ENCODE measurements at places on chromosomes 3 and 15.

GRCh38 chr15:70583006-70583405 lies 180.4 kb downstream of the UACA start:
- H3K27ac ChIP-seq, result no peak overlapping the region
- H3K4me1 ChIP-seq, result no peaks in the 10 kb centered on the region
- H3K27me3 ChIP-seq, result no peaks in the 10 kb centered on the region
- DNase-seq, result no peak
- no peak overlapping the region for H3K4me3 ChIP-seq

DNA sequence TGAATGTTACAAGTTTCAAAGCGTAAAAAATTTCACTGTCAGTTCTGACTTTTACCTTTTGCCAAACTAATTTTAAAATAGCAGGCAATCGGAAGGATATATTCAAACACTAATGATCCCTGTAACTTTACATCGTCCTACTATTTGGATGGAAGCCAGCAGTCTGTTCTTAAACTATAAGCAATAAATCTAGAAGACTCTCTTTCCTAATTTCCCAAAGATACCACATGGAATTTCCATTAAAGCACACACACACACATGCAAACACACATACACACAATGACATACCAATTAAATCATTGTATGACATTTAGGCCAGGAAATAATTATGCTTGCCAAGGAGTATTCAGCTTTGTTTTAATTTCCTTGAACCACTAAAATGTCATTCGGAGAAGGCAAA lies 32.0 kb downstream of the IL17RD start:
- no peaks in the 10 kb centered on the region for H3K4me1 ChIP-seq
- H3K27me3 ChIP-seq, result no peaks in the 10 kb centered on the region
- H3K36me3 ChIP-seq, result no peaks in the 10 kb centered on the region
- no peak for DNase-seq

- H3K27me3 ChIP-seq, result no peaks in the 10 kb centered on the region
- no peak overlapping the region for H3K27ac ChIP-seq
- no peaks in the 10 kb centered on the region for H3K4me1 ChIP-seq
- H3K4me3 ChIP-seq, result no peak overlapping the region
- H3K36me3 ChIP-seq, result no peaks in the 10 kb centered on the region
These were observed 28.6 kb upstream of the OR5K1 start for GRCh38 chr3:98434412-98434811.

- peak; percentile 35 for DNase-seq
- peak within 1 kb of the TSS; percentile 24 for H3K4me3 ChIP-seq
- H3K27me3 ChIP-seq, result peaks cover 37% of the 10 kb centered on the region
- H3K4me1 ChIP-seq, result peaks cover 15% of the 10 kb centered on the region
- no peak within 1 kb of the TSS for H3K27ac ChIP-seq
These were observed at the start of gene SLC30A4 for GRCh38 chr15:45522328-45523165. TSS of gene SLC30A4 (minus strand) at chr15:45522755. CDS start at chr15:45522354, 401 bp downstream.

DNA sequence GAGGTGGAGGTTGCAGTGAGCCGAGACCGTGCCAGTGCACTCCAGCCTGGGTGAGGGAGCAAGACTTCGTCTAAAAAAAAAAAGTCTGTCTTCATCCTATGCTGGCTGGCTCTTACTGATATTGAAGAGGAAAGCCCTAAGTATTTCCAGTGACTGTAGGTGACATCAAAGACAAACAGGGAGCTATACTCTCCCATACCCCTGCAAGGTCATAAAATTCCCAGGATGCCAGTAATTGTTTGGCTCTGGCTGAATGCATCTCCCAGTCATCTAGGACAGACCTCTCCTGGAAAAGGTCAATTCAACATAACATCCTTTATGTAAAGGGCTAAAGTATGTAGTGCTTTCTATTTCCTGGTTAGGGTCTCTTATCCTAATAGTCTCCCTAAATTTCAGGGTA lies 8.0 kb downstream of the ZBBX start:
- no peak overlapping the region for H3K27ac ChIP-seq
- no peaks in the 10 kb centered on the region for H3K4me1 ChIP-seq
- no peak overlapping the region for H3K4me3 ChIP-seq
- no peaks in the 10 kb centered on the region for H3K36me3 ChIP-seq
- no peaks in the 10 kb centered on the region for H3K27me3 ChIP-seq

DNA sequence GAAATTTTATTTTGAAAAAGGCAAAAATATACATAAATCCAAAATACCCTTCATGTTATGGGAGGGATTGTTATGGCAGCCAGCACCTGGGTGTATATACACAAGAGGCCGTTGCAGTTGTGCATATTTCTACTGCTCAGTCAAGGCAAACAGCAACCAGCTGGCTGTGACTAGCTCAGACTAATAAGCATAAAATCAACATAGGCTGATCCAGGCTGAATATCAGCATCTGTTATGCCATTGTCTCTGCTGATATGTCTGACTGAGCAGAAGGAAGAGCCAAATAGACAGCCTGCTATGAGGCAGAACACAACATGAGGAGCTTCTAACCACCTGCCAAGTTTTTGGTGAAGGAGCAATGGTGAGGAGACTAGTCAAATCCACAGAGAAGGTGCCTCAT lies 457.5 kb upstream of the ALCAM start:
- H3K4me1 ChIP-seq, result no peaks in the 10 kb centered on the region
- H3K36me3 ChIP-seq, result no peaks in the 10 kb centered on the region
- no peaks in the 10 kb centered on the region for H3K27me3 ChIP-seq

DNA sequence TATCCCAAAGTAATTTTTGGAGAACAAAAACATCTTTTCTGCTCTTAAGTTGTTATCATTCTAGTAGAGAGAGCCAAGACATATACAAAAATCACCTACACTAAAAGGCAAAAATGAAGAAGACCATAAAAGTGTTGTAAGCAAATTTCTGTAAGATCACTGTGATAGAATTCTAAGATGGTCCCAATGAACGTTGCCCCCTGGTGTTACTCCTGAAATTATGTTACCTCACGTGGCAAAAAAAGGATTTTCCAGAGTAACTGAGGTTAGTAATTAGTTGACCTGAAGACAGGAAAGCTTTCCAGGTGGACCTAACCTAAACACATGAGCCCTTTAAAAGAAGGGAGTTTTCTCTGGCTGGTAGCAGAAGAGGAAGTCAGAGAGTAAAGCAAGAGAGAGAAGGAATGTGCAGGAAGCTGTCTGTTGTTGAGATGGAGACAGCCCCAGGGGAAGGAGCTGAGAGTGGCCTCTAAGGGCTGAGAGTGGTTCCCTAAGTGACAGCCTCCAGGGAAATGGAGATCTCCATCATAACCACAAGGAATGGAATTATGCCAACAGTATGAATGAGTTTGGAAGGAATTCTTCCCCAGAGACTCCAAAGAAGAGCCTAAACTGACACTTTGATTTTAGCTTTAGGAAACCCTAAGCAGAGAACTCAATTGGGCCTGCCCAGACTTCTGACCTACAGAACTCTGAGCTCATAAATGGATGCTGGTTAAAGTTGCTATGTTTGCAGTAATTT lies 205.9 kb downstream of the CD47 start:
- H3K36me3 ChIP-seq, result no peaks in the 10 kb centered on the region
- H3K27ac ChIP-seq, result no peak overlapping the region
- H3K4me1 ChIP-seq, result no peaks in the 10 kb centered on the region
- DNase-seq, result no peak
- H3K27me3 ChIP-seq, result no peaks in the 10 kb centered on the region

DNA sequence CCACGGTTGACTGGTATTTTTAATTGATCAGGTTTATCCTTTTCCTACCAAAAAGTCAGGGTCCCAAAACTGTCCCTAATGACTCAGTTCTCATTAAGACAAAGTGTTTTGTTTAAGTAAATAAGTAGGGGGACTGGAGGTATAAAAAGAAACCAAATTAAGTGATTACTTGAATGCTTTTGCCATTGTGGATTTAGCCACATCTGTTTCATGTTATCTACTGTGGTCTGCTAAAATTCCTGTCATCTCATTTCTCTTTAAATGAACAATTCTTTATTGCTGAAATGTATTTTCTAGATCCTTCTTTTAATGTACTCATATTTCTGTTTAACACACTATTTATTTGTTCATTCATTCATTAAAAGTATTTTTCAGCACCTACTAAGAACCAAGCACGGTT lies 625.9 kb upstream of the ADAMTS9 start:
- no peak overlapping the region for H3K27ac ChIP-seq
- H3K4me3 ChIP-seq, result no peak overlapping the region
- no peaks in the 10 kb centered on the region for H3K27me3 ChIP-seq
- DNase-seq, result no peak
- no peaks in the 10 kb centered on the region for H3K36me3 ChIP-seq

DNA sequence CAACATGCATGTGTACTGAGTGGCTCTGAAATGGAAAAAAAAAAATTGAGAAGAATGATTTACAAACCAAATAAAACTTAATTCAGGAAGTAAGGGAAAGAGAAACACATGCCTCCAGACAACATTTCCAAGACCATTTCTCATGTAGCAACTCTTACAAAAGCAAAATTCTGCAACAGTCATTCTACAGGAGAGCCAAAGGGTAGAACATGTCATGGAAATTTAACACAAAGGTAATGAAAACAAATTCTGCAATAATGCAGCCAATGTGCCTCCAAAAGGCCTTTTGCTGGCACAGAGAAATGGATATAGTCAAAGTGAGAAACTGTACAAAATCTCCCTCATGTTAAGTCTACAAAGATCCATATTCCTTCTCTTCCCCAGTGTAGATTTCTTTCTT lies 4.0 kb downstream of the PEX11A start:
- DNase-seq, result no peak
- H3K27ac ChIP-seq, result no peak overlapping the region
- H3K4me3 ChIP-seq, result no peak overlapping the region
- no peaks in the 10 kb centered on the region for H3K36me3 ChIP-seq
- no peaks in the 10 kb centered on the region for H3K4me1 ChIP-seq
- H3K27me3 ChIP-seq, result no peaks in the 10 kb centered on the region

DNA sequence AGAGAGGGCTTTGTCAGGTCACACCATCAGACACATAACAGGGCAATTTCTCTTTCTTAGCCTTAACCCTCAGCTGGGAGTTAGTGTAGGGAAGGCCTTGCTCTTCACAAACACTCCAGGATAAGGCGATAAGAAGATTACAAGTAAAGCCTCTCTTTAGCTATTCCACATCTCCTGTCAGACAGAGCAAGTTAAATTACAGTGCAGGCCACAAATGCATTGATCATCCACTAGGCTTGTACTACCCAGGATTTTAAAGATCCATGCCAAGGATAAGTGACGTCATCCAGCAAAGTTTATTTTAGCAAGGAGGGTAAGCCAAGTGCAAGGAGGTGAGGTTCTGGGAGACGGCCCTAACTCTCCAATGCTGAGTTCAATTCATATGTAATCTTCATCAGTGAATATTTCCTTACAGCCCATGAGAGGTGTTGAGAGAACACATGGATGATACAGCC lies 890.6 kb upstream of the NR2F2 start:
- H3K36me3 ChIP-seq, result no peaks in the 10 kb centered on the region
- H3K27me3 ChIP-seq, result peaks cover 37% of the 10 kb centered on the region
- no peak overlapping the region for H3K4me3 ChIP-seq
- no peak overlapping the region for H3K27ac ChIP-seq
- no peak for DNase-seq

DNA sequence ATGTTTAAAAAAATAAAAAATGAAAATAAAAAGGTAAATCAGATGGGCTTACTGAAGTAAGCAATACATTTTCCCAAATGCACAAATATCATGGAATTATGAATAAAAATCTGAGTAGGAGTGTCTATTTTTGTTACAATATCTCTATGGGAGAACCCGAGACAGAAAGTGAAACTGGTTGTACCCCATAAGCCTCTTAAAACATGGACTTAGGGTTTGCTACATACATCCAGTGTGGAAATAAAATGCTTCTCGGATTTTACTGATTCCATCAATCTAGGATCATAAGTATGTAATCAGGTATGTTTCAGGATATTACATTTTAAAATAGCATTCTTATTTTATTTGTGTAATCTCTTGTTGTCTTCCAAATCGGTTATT lies 177.8 kb upstream of the CDIN1 start:
- H3K4me1 ChIP-seq, result no peaks in the 10 kb centered on the region
- DNase-seq, result no peak
- no peak overlapping the region for H3K27ac ChIP-seq
- H3K27me3 ChIP-seq, result no peaks in the 10 kb centered on the region

GRCh38 chr3:87351937-87352336 lies 75.6 kb upstream of the POU1F1 start:
- no peak for DNase-seq
- H3K27me3 ChIP-seq, result no peaks in the 10 kb centered on the region
- no peaks in the 10 kb centered on the region for H3K36me3 ChIP-seq
- H3K4me1 ChIP-seq, result peaks cover 2% of the 10 kb centered on the region
- H3K27ac ChIP-seq, result no peak overlapping the region

DNA sequence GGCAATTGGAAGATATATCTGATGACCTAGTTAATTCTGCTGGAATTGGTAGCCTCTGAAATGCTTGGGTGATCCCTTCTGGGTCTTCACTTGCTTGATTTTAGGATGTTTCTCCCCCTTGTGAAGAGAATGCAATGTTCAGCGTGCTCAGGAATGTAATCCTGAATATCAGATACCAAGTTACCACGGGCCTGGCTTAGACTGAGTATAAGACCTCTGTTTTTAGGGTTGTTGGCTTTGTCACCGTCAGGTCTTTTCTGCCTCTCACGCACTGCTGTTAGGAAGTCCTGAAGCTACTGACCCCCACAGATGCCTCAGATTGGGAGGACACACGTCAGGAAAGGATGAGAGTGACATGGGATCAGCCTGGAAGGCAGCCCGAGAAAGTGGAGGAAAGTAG lies 198.5 kb downstream of the CDIN1 start:
- H3K36me3 ChIP-seq, result no peaks in the 10 kb centered on the region
- no peaks in the 10 kb centered on the region for H3K4me1 ChIP-seq
- H3K27ac ChIP-seq, result no peak overlapping the region
- no peak overlapping the region for H3K4me3 ChIP-seq
- DNase-seq, result no peak
- H3K27me3 ChIP-seq, result no peaks in the 10 kb centered on the region

DNA sequence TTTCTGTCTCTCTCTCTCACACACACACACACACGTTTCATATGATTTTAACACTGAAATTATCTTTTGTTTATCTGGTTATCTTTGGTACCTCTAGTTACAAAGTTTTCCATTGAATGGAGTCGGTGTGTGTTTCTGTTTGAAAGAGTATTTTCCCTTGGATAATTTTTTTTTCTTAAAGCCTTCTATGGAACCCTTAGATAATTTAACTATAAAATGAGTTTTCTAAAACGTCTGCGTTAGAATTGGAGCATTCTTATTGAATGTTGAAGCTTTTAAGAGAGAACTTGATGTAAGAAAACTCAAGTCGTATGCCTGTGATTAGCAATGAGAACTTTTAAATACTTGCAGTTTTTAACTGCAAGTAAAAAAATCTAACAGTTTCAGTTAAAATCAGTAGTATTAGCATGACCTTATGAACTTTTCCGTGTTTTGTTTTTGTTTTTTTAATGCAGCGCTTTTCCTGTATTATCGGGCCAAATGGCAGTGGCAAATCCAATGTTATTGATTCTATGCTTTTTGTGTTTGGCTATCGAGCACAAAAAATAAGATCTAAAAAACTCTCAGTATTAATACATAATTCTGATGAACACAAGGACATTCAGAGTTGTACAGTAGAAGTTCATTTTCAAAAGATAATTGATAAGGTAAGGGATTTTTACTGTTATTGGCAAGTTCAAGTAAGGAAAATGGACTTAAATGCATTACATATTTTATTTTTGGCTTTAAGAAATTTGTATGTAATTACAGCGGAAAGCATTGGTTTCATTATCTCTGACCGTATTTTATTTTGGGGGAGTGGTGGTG lies 3.0 kb downstream of the SMC4 start:
- no peaks in the 10 kb centered on the region for H3K27me3 ChIP-seq
- peaks cover 57% of the 10 kb centered on the region for H3K4me1 ChIP-seq
- peak overlapping the region; percentile 67 for H3K4me3 ChIP-seq
- DNase-seq, result no peak
- H3K27ac ChIP-seq, result peak overlapping the region; percentile 52

GRCh38 chr3:65894679-65895453 lies 143.9 kb downstream of the MAGI1 start:
- H3K36me3 ChIP-seq, result no peaks in the 10 kb centered on the region
- H3K4me1 ChIP-seq, result no peaks in the 10 kb centered on the region
- no peaks in the 10 kb centered on the region for H3K27me3 ChIP-seq
- no peak overlapping the region for H3K27ac ChIP-seq
- no peak for DNase-seq
- no peak overlapping the region for H3K4me3 ChIP-seq
